ENCODE measurements at places on chromosomes 1 and 21. TPM values are rescaled to one million over a fixed set of nuclear protein-coding genes. Genes with fewer than 3 reads are reported as not detected.

The ZNF593OS gene
- not detected for total RNA-seq

The TAS1R1 gene
- total RNA-seq, result not detected

The OR11L1 gene
- not detected for total RNA-seq

The PLEKHN1 gene
- 0.28 TPM for total RNA-seq

The UROD gene
- 152 TPM for total RNA-seq

The PADI4 gene
- total RNA-seq, result not detected

The BATF3 gene
- 0.65 TPM for total RNA-seq

The PKP1 gene
- under 0.01 TPM for total RNA-seq

The IVL gene
- total RNA-seq, result not detected

The FYB2 gene
- total RNA-seq, result not detected

The UBL4B gene
- total RNA-seq, result not detected

The LAMC2 gene
- 8.5 TPM for total RNA-seq

The DYNLT5 gene
- total RNA-seq, result 0.71 TPM

The GLIS1 gene
- total RNA-seq, result 0.18 TPM

The KCNJ9 gene
- total RNA-seq, result under 0.01 TPM

The TMPRSS15 gene
- total RNA-seq, result not detected

The KRTAP10-11 gene
- not detected for total RNA-seq

The RPE65 gene
- not detected for total RNA-seq

The IFI16 gene
- 55.8 TPM for total RNA-seq

The LRRC38 gene
- total RNA-seq, result 0.28 TPM

The ATXN7L2 gene
- total RNA-seq, result 0.85 TPM

The DVL1 gene
- total RNA-seq, result 48.4 TPM

The ALG14 gene
- 4.4 TPM for total RNA-seq

The FABP3 gene
- 116 TPM for total RNA-seq

The UTS2 gene
- total RNA-seq, result not detected

The ELK4 gene
- total RNA-seq, result 6.5 TPM

All from smooth muscle cell of bladder (primary cell).